Amygdala (tissue), 56 donors: ENCODE measurements at places on chromosomes 7 and 10.

GRCh38 chr7:131476740-131477139 lies 79.7 kb downstream of the PODXL start:
- no peak for DNase-seq

DNA sequence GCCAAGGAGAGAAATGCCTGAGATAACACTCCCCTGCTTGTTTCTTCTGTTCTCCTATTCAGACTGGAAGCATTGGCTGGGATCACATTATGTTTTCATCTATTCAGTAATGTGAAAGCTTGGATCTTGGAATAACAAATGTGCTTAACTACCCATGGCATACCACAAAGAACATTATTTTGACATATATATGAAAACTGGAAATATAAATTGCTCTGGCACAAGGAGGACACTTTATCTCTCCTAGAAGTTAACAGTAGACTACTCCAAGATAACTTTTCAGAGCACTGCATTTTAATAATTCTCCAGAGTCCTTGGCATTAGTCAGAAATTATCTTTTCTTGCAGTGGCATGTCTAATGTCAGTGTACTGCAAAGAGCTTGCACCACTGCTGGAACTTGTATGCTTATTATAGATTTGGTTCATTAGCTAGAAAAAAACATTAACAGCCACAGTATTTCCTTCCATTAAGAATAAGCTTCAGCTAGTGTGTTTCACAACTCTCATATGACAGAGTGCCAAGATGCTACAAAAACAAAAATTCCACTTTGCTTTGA lies 169.3 kb upstream of the LRRN3 start:
- no peak for DNase-seq

DNA sequence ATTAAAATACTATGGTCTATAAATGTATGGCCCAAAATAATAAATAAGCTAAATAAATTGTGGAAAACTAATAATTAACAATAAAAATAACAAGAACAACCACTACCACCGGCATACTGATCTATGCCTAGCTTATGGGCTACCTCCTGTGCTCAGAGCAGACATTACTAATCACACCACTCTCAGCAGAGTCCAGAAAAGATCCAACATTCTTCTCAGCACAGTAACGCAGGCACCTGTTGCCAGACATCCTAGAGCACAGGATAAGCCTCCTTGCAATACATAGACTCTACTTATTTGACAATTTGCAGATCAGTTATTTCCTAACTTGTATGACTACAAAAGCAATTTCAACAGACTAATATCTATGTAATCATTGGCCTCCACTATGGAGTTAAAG lies 137.1 kb upstream of the NEBL start:
- no peak for DNase-seq

DNA sequence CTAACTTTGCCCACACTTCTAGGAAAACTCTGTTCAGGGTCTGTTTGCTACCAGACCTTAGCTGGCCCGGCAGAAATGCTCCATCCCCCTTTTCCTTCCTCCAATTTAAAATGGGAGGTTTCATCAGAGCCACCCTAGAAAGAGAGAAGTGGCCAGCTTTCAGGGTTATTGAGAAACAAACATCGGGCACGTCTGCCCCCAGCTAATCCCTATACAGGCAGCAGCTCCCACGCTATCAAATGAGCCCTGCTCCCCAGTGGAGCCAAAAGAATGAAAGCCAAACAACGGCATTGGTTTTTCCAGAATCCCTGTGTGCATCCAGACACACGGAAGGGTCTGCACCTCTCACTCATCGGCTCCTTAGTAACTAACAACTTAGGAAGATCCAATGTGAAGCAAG lies 132.5 kb downstream of the GRID1 start:
- no peak for DNase-seq

- DNase-seq, result no peak
Observed at GRCh38 chr7:109503421-109503820, 933.7 kb downstream of the DNAJB9 start.

DNA sequence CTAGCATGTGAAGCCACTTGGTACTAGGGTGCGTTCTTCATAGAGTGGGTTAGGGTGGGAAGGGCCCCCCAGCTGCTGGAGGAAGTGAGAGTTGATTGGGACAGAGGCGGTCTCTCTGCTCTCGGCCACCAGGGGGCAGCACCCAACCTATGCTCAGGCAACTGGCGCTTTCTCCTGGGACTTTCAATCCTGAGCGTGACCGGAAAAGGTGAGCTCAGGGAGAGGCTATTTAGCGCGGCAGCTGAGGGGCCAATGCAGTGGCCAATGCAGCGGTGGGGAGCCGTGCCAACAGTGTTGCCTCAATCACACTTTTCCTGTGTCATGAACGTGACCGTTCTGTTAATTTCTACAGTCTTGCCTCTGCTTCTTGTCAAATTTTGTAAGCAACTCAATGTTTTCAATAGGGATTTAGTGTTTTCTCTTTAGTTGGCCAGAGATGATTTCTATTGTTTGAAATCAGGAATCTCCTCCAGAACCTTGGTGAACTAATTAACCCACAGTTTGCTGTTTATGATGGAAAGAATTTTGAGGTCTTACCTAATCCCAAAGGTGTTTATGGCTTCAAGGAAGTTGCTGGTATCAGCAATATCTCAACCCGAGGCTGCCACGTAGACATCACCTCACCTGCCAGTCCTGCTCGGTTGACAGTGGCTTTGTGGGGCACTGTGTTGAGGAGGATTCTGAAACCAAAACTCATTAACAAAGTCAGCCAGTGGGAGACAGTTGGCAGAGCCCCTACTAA lies 67.9 kb upstream of the PDZD8 start:
- peak; percentile 21 for DNase-seq

DNA sequence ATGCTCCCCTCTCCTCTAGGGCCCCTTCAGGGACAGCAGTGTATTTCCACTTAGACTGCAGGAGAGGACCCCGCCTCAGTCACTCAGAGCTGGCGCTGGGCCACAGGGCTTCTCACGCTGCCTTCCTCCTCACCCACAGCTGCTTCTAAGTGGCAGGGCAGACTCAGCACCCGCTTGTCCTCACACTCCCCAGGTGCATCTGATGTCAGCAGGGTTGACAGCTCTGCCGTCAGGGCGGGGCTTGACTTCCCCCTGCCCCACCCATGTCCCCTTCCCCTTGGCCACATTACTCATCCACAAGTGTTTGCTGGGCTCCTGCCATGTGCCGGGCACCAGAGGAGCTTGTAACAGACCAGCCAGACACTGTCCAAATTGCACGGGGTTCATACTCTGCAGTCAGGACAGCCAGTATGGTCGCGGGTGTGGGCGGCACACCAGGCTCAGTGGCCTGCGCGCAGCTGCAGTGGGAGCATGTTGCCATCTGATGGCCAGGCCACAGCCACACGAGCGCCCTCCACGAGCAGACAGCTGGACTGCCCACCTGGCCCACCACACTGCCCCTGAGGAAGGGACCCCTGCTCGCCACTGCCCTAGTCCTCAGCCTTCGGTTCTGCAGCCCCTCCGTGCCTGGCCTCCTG lies 29.3 kb upstream of the TTYH3 start:
- no peak for DNase-seq

DNA sequence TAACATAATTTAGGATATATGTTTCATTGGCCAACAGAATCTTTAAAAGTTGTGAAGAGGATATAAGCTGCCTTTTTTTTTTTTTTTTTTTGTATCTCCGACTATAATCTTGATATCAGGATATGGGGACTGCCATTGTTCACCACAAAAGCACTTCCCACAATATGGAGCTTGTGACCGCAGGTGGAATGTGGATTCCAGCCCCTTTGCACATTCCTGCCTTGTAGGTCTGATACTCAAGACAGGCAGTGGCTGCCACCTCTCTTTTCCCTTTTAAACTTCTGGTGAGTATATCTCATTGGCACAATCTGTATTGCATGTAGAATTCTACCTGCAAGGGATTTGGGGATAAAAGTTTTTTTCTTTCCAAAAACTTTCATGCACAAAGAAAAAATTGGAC lies 272.7 kb upstream of the VWC2 start:
- no peak for DNase-seq

DNA sequence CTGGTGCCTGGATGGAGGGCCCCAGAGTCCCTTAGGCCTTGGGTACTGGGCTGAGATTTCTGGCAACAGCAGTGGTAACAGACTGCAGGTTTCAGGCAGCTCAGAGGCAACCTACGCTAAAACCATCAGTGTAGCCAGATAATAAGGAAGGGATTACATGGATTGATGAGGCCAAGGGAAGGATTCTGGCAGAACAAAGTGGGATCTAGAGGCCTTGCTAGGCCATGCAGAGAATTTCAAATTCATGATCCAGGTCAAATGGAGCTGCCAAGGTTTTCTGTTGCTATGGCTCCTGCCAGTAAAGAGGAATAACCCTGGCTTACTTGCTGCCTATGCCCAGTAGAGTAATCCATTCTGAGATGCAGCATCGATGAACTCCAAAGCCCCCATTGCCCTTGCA lies 445.7 kb downstream of the ADRA2A start:
- no peak for DNase-seq

GRCh38 chr10:103763374-103764202 lies 91.8 kb downstream of the SH3PXD2A start:
- no peak for DNase-seq

DNA sequence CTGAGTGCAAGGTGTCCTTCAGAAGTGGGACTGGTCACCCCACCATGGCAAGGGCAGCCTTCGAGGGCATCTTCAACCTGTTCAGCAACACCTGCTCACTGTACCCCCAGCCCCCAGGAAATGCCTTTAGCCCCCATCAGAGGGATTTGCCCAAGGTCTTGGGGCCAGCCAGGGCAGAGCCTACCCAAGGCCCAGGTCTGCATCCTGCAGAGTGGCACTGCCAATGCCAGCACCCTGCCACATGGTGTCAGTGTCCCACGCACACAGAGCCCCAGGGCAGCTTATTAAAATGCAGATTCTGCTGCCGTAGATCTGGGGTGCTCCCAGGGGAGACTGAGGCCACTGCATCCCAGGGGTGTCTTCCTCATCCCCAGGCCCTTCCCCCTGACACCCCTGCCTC lies 106.2 kb upstream of the KCTD7 start:
- DNase-seq, result no peak

GRCh38 chr10:95437669-95438068 lies 123.5 kb downstream of the SORBS1 start:
- DNase-seq, result no peak

DNA sequence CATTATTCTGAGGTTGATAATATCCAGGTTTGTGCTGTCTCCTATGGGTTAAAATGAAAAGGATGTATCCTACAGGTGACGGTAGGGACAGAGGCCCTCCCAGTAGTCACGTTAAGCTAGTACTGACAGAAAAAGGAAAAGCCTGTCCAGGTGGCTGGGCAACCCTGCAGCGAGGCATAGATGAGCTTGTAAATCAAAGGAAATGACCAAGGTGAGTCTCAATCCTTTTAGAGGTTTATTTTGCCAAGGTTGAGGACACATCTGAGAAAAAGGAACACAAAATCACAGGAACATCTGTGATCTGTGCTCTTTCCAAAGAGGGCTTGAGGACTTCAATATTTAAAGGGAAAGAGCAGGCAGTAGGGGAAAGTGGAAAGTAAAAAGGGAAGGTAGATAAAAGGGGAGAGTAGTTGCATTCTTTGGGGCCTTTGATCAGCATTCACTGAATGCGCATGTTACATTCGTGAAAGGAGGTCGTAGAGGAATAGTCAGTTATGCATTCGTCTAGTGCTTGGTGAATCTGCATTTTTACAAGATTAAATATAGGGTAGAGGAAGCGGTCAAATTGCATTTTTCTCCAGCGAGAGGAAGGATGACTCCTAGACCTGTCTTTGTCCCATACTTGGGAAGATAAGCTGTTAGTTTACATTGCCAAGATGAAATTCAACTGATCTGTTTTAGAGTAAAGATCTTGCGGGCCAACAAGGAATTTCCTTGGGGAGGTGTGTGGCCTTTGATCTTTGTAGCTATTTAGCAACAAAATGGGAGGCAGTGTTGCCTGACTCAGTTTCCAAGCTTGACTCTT lies 884 bp upstream of the GSTO1 start:
- no peak for DNase-seq

GRCh38 chr10:110783509-110784107 lies 88.1 kb upstream of the PDCD4 start:
- DNase-seq, result no peak

GRCh38 chr10:34462056-34462455 lies 353.0 kb downstream of the PARD3 start:
- no peak for DNase-seq

GRCh38 chr7:18179093-18179492 lies 151.4 kb upstream of the PRPS1L1 start:
- no peak for DNase-seq

DNA sequence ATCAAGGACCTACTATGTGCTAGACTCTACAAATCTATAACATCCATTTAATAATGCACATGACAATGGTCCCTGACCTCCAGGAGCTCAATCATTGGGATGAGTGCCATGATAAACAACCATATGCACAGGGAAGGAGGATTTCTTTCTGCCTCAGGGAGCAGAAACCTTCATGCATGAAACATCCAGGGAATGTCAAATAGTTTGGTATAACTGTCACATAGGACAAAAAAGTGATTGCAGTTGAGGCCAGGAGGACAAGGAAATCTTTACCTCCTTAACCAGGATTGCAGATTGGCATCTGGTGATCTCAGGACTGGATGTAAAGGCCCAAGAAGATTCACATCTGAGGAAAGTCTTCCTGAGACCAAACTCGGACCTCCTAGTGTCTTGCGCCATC lies 993.1 kb downstream of the KCNMA1 start:
- no peak for DNase-seq

DNA sequence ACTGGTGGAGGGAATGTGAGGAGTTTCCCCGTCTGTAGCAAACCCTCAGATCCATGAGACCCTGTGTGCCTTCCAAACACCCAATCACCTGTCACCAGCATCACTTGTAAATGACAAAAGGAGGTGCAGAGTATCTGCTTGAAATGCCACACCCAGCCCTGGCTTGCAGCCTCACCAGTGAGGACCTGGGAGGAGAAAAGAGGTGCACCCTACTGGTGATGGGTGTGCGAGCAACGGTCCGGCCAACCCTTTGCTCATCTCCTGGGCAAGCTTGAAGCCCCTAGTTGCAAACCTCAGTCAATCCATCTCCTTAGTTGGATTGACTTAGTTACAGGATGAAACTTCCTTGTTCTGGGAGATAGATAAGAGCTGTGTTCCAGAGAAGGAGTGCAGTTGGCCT lies 62.4 kb upstream of the WAPL start:
- DNase-seq, result no peak

- no peak for DNase-seq
Observed at GRCh38 chr7:12716134-12716681, 28.8 kb downstream of the ARL4A start.
